ENCODE measurements at places on chromosomes 4 and X.

DNA sequence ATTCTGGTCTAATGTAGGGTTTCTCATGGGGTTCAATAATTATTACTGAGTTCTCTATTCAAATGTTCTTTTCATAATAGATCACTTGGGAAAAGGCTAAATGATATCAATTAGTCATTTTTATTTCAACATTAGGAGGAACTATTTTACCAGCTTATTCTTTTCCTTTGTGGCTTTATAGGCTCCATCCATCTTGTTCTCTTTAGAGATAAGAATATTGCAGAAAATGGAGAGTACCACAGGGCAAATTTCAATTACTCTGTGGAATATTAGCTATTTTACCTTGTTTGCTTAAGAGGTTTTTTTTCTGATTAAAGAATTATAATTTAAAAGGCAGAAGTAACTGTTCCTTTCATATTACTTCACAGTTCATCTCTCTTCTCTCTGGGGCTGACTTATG lies 55.8 kb downstream of the MAP9 start:
- DNase-seq = no peak

DNA sequence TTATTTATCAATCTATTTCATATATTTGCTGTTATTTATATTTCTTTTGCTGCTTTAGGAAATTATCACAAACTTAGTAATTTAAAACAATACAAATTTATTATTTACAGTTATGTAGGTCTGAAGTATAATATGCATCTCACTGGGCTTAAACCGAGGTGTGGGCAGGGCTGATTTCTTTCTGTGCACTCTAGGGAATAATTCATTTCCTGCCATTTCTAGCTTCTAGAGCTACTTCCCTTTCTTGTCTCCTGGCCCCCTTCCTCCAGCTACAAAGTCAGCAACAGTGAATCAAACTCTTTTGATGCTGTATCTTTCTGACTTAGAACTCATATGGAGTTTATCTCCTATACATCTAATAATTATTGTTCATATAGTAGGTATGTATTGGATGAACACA lies 303.5 kb upstream of the ARSJ start:
- DNase-seq = no peak

GRCh38 chr4:122920473-122920872 lies 1.9 kb downstream of the NUDT6 start:
- DNase-seq = no peak

GRCh38 chr4:40288566-40288965 lies 46.6 kb upstream of the CHRNA9 start:
- DNase-seq = no peak

GRCh38 chr4:157885811-157886210 lies 287.0 kb downstream of the GASK1B start:
- no peak for DNase-seq

DNA sequence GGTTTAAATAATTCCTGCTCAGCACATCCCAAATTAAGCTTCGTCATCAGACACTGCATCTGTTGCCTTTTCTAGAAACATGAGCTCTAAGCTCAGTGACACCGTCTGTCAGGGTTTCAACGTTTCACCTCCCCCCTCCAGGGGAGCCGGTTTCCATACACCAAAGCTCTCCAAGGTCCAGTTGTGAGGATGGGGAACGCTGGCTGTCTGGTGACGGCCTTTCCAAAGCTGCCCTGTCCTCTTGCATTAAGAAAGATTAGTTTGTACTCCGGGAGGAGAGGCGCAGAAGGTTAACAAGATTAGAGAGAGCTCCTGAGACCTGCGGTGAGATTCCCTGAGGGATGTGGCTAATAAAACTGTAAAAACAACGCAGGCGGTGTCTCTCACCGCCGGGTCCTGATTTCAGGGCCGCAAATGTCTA lies 43.2 kb downstream of the ASMT start:
- DNase-seq = no peak

- DNase-seq = no peak
Observed at GRCh38 chr4:93317561-93317960, 511.0 kb upstream of the ATOH1 start.

DNA sequence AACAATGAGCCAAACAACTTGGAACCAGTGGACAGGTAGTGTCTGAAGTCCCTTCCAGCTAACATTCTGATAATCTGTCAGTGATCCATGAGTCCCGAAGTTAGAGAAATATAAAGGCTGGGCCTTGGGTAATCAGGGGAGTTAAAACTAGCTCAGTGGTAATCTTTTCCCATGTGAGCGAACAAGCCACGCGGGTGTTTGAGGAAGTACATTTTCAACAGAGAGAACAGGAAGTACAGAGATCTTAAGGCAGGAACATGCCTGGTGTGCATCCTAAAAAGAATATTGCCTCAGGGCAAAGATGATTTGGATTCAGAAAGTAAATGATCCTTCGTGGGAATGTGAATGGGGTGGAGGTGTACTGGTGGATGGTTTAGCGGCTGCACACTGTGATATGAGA lies 42.9 kb downstream of the FNIP2 start:
- no peak for DNase-seq

DNA sequence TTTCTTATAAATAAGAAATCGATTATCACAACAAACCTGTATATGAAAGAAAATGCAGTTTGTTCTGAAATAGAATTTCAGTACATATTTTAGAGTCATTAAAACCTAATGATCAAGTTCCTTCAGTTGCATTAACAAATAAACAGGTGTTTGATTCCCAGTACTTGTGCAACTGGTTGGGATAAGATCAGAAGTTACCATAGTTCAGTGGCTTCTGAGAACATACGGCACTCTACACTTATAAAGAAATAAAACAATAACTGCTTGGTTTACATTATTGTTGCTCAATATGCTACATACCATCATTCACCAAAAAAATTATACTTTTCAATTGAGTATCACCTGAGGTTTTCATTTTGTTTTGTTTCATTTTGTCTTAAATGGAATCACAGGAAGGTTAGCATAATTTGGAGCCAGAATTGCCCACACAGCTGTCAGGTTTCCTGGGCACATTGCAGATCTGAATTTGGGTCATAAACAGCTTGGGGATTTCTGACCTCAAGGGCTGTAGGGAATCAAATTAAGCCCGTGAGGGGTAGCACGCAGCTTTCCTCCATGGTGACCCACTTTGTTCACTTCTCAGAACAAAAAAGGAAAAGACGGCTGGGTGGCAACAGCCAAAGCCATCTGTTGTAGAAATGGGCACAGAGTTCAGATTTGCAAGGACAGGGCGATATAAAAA lies 14.9 kb upstream of the CCNG2 start:
- DNase-seq = no peak

DNA sequence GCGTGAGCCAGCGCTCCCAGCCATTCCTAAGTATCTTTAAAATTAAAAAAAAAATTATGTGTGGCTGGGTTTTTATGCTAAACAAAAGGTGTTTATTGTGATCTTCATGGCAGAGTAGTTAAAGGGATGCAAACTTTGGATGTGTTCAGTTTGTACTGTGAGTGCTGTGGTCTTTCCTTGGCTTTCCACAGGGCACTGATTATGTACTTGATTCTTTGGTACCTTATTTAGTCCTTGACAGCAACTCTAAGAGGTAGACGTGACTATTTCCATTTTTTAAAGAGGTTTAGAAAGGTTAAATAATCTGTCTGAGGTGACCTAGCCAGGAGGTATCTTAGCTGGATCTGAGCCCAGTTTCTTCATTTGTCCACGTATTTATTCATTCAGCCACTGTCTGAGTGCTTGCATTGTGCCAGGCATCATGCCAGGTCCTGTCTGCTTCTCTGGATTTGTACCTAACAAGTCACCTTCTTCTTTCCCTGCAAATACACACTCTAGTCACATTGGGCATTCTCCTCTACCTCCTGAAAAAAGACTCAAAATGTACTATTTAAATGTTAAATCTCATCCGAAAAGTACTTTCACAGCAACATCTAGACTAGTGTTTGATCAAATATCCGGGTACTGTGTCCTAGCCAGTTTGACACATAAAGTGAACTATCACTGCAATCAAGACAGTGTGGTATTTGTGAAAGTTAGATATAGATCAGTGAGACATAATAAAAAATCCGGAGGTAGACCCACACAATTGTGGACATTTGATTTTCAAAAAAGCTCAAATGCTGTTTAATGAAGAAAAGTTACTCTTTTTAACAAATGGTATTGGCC lies 31.5 kb downstream of the WWC2 start:
- DNase-seq = no peak

DNA sequence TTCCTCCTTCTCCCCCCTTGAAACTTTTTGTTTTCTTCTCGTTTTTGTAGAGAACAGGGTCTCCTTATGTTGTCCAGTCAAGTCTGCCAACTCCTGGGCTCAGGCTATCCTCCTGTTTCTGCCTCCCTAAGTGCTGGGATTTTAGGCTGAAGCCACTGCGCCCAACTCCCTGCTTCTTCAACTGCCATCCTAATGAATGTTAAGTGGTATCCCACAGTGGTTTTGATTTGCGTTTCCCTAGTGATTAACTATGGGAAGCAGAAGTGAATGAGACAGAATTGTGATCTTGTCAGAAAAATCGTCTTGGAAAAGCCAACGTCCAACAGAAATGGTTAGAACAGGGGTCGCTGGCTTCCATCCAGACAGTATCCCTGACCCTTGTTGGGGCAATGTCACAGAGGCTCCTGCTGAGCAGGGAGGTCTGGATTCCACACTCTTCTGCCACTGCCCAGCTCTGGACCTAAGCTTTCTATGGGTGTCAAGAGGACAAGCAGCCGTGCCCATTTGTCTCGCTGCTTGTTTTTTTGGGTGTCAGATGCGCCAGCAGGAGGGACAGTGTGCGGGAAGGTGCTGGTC lies 869 bp upstream of the ADD1 start:
- DNase-seq = no peak

DNA sequence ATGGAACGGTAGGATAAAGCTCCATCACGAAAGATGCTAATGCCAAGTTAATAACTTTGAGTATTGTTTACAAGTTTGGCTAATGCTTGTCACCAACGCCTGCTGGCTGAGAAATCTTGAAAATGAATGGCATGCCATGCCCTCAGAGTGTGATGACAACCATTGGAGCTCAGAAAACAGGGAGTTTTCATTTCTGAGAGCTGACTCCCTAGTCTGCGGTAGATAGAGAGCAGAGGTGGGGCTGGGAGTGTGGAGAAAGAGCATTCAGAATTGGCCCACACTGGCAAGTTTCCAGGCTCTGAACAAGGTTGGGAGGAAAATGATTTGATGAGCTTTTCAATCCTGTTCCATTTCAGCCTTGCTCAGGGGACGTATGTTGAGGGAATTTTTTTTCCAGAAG lies 183.9 kb downstream of the CPEB2 start:
- no peak for DNase-seq

DNA sequence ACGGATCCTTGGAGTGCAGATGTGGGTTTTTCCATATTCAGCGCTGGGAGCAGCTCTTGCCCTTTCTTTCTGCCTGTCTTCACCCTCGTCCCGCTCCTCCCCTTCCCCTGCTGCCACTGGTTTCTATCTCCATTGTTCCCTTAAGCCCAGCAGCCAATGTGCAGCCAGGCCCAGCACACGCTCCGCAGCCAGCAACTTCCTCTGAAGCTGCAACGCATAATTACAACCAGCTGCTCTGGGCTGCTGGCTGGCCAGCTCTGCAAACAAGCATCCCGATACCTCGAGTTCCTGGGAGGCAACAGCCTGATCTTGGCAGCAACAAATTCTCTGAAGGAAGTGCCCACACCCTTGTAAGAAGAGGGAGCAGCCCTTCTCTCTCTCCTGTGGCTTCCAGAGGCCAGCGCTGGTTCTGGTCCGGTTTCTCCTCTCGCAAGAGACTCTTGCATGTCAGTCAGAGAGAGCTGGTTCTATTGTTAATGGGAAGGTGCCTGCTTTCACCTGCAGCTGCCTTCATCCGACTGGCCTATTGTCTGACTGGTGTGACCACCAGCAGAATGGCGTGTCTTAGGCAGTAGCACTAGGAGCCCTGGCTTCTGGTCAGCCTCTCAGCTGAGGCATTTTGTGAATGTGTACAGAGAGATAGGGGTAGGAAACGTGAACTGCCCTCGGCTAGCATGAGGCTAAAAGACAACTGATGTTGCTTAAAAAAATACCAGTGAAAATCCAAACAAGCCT lies 83.8 kb upstream of the MAML3 start:
- DNase-seq = no peak

DNA sequence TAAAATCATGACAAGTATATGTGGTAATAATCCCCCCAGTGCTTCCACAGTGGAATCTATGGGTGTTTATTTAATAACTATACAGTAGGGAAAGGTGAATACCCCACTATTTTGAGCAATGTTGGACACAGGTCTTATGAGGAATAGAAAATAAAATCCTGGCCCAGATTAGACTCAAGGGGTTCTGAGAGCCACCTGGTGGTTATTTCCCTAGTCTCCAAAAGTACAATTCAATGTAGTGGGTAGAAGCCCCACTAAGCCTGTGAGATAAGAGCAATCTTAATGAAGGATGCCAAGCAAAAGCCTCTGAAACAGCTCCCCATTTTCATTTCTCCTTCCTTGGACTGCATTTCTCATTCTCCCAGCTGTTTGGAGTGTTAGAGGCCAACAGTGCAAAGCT lies 328.2 kb upstream of the NR3C2 start:
- DNase-seq = no peak

DNA sequence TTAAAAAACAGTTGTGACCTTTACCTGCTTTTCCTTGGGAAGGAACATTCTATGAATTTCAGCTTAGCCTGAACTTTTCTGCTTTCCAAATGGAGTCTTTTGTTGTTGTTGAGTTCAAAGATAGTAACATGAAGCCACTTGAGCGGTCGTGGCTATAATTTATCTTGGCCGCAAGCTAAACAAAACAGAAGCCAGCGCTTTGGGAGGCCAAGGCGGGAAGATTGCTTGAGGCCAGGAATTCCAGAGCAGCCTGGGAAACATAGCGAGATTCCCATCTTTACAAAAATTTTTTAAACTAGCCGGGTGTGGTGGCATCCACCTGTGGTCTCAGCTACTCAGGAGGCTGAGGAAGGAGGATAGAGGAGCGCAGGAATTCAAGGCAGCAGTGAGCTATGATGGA lies 29.9 kb downstream of the TKTL1 start:
- DNase-seq = no peak

DNA sequence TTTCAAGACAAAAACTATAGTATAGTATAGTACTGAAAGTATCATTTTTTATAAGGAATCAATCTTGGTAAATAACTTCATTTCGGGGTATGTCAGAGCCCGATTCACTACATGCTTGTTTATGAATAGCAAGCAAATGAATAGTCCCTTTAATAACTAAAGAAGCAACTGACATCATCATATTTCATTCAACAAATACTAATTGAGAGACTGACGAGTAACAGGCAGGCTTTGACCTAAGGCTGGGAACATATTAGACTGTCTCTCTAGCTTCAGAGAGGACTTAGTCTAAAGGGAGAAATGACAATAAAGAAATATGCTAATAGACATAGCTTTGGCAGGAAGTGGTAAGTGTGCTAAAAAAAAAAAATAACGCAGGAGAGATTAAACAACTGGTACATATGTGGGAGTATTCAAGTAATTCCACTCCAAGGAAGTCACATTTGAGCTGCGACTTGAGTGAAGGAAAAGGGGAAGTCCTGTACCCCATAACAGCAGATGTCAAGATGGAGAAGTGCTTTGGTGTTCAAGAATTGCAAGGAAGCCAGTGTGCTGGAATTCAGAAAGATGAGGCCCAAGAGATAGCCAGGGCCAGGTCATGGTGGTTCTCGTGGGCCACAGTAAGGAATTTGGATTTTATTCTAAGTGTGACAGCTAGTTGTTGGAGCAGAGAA lies 284.9 kb downstream of the FBXO8 start:
- no peak for DNase-seq

- DNase-seq = no peak
Observed at GRCh38 chr4:54157606-54158005, 57.6 kb downstream of the GSX2 start.

GRCh38 chr4:69156913-69157312 lies 57.6 kb downstream of the UGT2B11 start:
- no peak for DNase-seq

- DNase-seq = no peak
Observed at GRCh38 chrX:150977411-150978162, 5.5 kb upstream of the HMGB3 start.

- DNase-seq = no peak
Observed at GRCh38 chr4:87819281-87819919, 13.4 kb upstream of the MEPE start.
